ENCODE measurements at places on chromosomes 1 and 21.

DNA sequence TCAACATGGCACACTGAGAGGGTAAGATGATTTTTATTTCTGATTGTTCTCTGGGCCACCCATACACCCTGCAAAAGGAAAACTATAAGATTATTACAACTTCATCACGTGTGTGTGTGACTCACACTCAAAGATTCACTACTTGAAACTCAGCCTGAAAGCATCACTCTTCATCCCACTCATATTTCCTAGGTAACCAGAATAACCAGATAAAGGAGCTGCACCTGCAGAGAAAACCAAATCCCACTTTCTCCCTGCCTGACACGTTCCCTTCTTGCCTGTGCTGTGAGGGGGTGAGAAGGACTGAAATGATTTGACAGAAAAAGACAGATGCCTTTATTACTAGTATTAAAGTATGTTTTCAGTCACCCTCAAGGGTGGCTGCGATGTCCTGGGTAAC, 131.6 kb downstream of the TGFBR3 start:
- DNase-seq, result no peak

- DNase-seq, result no peak
Measured at GRCh38 chr1:52204696-52205095, 62.8 kb downstream of the ZFYVE9 start.

DNA sequence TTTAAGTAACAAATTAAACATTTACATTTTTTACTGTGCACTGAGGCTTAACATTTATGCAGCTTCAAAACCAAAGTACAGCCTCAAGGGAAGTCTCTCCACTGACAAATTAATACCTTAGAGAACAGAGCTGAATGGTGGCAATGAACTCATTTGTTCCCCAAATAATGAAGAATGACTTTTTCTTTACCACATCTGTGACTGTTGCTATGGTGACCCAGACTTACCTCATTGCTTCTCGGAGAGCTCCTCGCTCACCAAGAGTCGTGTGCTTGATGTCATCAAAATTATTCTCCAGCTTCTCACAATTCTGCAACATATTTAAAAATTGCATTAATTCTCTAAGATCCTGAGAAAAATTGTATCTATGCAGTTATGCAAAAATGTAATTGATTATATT, 92.9 kb downstream of the DPYD start:
- DNase-seq, result no peak

- DNase-seq, result no peak
Measured at GRCh38 chr1:229640455-229640854, 14.4 kb downstream of the URB2 start.

GRCh38 chr1:2778220-2778592, 23.3 kb downstream of the TTC34 start:
- no peak for DNase-seq

- peak; percentile 86 for DNase-seq
Measured at GRCh38 chr1:107056426-107057196, at the start of gene PRMT6. Gene PRMT6, plus strand, starts transcription at chr1:107056674. Its CDS starts 42 bp downstream, at chr1:107056716.

- no peak for DNase-seq
Measured at GRCh38 chr1:119327094-119327449, 41.5 kb upstream of the HAO2 start.

DNA sequence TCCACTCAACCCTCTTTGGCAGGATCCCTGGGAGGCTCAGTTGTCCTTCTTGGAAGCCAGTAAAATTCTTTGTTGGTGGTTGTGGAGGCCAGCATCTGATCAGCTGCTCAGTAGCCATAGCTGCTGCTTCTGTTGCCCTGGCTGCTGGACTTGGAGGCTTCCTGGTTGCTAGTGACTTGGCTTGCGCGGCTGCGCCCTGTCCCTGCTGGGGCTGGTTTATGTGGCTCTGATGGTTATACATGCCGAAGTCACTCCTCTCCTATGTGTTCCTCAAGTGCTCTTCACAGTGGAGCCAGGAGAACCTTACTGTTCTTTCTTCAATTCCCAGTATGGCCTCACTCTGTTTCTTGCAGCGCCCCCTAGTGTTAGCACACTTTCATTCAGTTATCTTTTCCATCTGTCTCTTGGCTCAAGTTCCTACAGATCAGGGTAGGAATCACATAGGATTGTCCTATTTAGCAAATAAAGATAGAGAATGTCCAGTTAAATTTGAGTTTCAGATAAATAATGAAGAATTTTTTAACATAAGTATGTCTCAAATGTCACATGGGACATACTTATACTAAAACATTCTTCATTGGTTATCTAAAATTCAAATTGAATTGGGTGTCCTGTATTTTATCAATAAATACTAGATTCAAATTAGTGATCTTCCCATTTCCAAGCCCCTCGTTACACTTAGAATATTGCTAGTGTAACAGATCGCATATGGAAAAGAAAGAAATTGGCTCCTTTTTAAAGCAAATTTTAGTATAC, 176.5 kb downstream of the TGFB2 start:
- peak; percentile 57 for DNase-seq

- no peak for DNase-seq
Measured at GRCh38 chr1:216932424-216932823, 209.2 kb upstream of the ESRRG start.

GRCh38 chr1:3013371-3014049, 7.8 kb upstream of the ACTRT2 start:
- DNase-seq, result no peak

GRCh38 chr1:157399984-157400382, 152.3 kb downstream of the FCRL5 start:
- peak; percentile 19 for DNase-seq

- no peak for DNase-seq
Measured at GRCh38 chr1:37481289-37482003, 7.1 kb downstream of the ZC3H12A start.

Measured in erythroblast (primary cell).